GM10248 (cell line): ENCODE measurements at places on chromosomes 11 and 22.

- DNase-seq = no peak
Observed at GRCh38 chr11:94948070-94948617, 25.2 kb downstream of the CWC15 start.

DNA sequence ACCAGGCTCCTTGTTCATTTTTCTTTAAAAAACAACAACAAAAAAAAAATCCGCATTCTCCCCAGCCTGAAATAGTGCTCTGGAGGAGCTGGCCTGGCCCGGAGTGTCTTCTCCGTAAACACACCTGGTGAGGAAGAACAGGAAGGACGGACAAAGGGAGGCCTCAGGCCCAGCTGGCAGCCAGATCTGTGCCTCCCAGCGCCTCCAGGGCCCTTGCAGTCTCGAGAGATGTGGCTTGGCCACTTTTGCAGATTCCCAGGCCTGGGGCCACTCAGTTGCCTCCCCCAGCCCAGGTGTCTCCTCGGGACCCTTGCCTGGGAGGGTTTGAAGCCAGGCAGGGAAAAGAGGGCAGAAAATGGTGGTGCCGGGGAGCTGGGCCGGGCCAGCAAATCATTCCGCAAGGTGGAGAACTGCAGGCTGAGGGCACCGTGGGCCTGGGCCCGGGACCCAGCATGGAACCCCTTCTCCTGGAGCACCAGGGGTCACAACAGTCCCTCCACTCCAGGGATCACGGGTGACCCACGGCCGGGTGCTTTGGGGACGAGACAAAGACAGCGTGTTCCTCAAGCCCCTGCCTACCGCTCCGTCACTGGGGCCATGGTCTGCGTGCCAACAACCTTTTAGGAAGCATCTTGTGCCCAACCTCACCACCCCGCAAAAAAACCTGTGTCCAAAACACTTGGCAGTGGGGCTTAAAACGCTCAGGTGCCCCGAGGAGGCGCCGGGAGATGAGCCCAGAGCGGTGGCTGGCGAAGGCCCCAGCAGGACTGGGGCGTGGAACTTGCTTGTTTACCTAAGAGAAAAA lies 67.1 kb upstream of the WNT7B start:
- no peak for DNase-seq

GRCh38 chr11:6601041-6601461 lies 2.4 kb downstream of the RRP8 start:
- DNase-seq = no peak

DNA sequence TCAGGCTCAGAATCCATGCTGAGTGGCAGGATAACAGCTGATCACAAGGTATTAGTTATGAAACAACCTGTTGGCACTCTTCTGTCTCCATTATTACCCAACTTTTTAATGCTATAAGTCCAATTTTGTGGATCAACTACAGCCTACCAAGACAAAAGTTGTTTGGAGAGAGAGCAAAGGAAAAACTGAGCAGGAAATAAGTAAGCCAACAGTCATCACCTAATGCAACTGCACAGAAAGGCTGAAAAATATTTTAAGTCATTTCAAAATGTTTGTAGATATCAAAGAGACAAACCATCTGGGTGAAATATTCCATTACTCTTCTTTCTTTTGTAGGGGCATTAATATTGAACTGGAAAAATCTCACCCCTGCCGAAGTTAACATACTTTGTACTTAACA lies 41.6 kb downstream of the FDX1 start:
- no peak for DNase-seq

- no peak for DNase-seq
Observed at GRCh38 chr22:23240639-23241389, 60.5 kb downstream of the BCR start.

- DNase-seq = no peak
Observed at GRCh38 chr11:46471943-46472661, 80.5 kb upstream of the CHRM4 start.

DNA sequence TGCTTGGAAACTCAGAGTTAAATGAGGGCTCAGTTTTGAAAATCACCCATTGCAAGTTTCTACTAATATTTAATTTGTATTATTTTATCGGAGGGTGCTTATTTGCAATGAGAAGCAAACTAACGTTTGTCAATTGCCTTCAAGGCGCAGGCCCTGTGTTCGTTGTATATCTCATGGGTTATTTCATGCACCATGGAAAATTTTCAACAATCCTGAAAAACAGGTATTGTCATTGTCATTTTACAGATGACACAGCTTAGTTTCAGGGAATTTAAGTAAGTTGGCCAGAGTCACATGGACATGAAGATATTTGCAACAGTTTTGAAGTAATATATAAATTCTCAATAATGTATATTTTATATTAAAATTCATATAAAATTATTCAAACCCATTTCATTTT lies 157.7 kb upstream of the MTMR2 start:
- no peak for DNase-seq

- no peak for DNase-seq
Observed at GRCh38 chr11:75347781-75348566, 3.5 kb downstream of the ARRB1 start.

GRCh38 chr22:30541961-30542810 lies 4.4 kb downstream of the SEC14L6 start:
- no peak for DNase-seq

DNA sequence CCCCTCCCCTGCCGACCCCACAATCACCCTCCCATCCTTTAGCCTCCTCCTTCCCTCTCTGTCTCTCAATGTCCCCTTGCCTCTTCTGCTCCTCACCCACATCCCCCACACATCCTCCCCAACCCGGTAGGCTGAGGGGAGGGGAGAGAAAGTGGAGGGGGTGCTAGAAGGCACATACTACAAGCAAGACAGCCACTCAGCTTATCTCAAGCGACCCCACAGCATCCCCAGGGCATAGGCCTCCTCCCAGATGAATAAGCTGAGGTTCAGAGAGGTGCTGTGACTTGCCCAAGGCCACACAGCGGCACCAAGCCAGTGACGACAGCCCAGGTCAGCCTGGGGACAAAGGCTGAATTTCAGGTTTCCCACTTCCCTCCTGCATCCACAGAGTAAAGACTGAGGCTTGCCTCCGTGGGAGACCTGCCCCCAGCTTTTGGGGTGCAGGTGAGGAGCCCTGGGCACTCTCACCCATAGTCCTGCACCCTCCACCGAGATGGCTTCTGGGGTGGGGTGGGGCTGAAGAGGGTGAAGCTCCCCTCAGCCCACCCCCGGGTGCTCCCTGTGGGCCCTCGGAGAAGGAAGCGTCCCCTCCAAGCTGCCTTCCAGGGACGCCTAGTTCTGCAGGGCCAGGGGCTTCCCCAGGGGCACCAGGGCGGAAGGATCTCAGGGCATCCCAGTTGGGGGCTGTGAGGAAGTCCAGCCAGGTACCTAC lies 511 bp downstream of the RAC2 start:
- DNase-seq = no peak

DNA sequence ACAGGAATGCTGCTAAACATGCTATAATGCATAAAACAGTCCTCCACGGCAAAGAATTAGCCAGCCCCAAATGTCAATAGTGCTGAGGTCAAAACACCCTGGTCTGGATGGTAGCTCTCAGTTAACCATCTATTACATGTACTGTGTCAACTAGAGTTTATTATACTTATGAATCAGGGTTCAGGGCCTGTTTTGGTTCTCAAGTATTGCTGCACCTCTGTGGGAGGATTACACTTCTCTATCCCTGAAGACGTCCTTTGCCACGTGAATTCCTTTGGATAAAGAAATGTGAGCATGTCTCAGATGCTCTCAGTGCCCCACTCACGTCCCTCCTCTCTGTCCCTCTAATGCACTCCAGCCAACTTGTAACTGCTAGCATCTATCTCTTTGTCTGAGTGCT lies 53.4 kb downstream of the SLC1A2 start:
- DNase-seq = no peak

- no peak for DNase-seq
Observed at GRCh38 chr11:62882788-62883501, 2.2 kb downstream of the SLC3A2 start.

- DNase-seq = no peak
Observed at GRCh38 chr11:41714101-41714500, 254.6 kb upstream of the LRRC4C start.

- no peak for DNase-seq
Observed at GRCh38 chr11:62925745-62926679, 4.8 kb upstream of the CHRM1 start.

DNA sequence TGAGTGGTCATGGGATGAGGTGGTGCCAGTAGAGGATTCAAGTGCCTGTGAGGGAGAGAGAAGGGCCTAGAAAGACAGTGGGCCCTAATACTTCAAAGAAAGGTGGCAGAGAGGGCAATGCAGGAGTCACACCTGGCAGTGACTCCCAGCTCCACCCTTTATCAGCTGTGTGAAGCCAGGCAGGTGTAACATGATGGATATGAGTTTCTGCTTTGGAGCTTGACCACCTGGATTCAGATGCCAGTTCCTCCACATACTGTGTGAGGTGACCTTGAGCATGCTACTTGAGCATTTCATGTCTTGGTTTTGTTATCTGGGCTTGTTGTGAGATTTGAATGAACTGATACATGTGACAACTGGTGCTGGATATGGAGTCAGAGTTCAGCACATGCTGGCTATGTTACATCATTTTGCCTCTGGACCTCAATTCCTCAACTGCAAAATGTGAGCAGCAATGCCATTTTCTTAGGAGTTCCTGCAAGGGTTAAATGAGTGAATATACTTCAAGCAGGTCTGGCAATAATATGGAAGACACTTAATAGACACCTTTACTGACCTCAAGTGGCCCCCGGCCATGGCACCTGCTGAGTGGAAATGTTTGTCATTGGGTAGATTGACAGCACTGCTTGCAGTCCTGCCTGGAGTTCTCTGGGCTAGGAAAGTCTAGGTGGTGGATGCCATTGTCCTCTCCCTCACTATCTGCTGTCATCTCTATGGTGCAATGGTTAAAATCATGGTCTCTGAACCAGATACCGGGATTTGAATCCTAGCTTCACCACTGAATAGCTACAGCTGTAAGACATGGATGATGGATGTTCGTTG lies 83.3 kb downstream of the MICAL2 start:
- DNase-seq = no peak

DNA sequence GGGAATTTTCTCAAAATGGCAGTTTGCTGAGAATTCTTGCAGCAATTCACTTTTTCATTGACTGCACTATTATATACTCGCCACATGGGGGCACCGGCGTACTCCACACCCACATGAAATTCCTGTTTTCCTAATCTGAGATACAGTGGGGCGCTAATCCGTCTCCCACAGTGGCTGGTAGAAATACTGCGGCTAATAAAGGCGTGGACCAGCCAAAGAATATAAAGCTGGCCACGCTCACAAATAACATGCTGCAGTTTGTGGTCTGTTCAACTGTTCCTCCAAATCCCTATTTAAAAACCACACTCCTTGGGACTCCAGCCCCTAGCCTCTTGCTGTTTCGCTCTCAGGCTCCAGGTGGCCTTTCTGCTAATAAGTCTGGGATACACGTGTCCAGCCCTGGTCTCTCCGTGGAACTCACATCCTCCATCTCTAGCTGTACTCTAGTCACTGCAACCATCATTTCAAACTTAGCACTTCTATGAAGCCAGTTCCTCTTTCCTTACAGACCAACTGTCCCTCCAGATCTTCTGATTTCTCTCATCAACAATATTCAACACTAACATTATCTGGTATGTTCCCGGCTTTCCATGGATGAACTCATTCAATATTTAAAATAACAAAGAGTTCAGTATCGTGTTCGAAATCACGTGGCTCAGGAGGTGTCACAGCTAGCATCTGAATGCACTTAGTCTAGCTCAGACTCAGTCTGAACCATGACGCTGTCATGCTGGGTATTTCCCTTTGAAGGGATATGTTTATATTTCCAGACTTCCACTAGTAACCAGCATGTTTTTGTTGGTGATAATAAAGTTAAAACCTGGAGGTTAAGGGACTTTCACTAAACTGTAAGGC lies 22.0 kb downstream of the TBRG1 start:
- peak; percentile 55 for DNase-seq

GRCh38 chr11:119501777-119502405 lies 78.9 kb upstream of the THY1 start:
- no peak for DNase-seq

GRCh38 chr11:8222820-8223512 lies 40.7 kb downstream of the LMO1 start:
- DNase-seq = no peak

DNA sequence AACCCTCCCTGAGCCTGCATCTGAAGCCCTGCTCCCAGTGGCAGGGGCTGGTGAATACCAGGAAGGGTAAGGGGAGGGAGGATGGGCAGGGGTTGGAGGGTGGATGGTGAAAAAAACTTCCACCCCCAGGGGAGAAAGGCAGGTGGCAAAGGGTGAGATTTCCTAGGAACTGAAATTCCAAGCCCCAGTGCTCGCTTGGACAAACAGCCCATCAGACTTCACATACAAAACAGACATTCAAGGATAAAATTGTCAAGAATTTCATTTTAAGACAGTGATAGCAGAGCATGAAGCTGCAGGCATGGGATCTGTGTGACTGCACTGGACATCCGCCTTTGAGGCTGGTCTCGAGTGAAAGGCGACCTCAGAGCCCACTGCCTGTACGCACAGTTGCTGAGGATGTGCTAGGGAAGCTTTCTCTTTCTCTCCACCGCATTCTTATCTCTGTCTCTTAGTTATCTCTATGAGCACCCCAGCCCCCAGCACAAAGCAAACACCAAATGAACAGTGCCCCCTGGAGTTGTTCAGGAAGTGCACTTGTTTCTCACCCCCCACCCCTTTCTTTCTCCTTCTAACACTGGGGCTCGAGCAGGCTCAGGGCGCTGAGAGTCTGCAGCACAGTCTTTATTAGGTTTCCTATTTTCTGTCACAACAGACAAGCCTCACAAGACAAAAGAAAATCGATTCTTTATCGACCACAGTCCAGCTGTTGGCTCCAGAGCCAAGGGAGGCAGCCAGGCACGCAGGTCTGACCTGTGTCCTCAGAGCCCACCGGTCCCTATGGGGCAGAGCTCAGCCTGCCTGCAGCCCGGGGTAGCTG lies 237.3 kb upstream of the NCAM1 start:
- DNase-seq = no peak

- no peak for DNase-seq
Observed at GRCh38 chr11:7585816-7586215, 72.0 kb downstream of the PPFIBP2 start.

DNA sequence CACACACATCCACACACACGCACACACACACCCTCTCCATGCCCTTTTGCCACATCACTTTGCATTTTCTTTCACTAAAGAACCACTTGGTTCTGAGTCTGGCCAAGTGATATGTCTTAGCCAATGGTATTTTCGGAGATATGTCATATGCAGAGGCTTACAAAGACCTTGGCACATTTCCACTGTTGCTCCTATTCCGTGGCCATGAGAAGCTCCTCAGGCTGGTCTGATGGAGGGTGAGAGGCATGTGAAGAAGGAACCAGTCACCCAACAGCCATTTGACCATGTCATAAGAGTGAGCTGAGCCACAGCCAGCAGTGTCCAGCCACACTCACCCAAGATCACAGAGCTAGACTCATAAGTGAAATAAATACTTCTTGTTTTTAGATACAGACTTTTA lies 212.6 kb upstream of the NAV2 start:
- DNase-seq = no peak
